Naive thymus-derived CD4-positive, alpha-beta T cell (primary cell): ENCODE measurements at places on chromosomes 1 and 21. TPM values are rescaled to one million over a fixed set of nuclear protein-coding genes. Genes with fewer than 3 reads are reported as not detected.
A peak's percentile ranks its signal among the peaks of the same experiment; 100 is the strongest.

GRCh38 chr1:150560576-150561253 lies 11.5 kb downstream of the ADAMTSL4 start:
- peak; percentile 60 for DNase-seq

- no peak for DNase-seq
These were observed 40.6 kb downstream of the SELL start for GRCh38 chr1:169670836-169671235.

GRCh38 chr1:154954541-154954940 lies 1.4 kb downstream of the PBXIP1 start:
- no peak for DNase-seq

GRCh38 chr1:201585901-201586300 lies 47.0 kb downstream of the NAV1 start:
- DNase-seq, result no peak

DNA sequence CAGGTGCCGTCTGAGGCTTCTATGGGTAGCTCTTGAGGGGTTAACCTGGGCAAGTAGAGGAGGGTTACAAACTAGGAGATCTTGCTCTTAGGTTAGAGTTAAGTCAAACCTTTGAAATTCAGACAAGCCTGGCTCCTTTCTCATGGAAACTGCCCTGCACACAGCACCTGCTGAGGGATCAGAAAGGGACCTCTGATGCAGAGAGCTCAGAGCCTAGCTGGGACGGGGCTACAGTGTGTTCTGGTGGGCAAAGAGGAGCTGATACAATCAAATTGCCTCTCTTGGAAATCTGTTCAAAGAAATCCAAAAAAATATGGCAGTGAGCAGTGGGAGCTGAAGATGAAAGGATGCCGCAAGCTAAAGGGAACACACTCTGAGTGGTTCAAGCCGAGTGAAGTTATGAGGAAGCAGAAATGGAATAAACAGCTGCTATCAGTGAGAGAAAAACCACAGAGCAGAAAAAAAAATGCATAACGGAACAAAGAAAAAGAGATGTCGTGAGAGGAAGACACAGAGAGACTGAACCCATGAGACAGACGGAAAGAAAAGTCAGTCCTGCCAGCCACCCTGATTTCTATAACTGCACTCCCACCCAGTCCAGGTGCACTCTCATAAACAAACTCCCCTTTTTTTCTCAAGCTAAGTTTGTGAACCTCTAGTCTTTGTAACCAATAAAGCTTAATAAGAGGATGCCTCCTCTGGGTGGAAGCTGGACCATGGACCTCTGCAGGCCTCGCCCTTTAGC lies 26.6 kb downstream of the PAFAH2 start:
- peak; percentile 72 for DNase-seq

- no peak for DNase-seq
These were observed 90.5 kb downstream of the NMNAT2 start for GRCh38 chr1:183327434-183328290.

DNA sequence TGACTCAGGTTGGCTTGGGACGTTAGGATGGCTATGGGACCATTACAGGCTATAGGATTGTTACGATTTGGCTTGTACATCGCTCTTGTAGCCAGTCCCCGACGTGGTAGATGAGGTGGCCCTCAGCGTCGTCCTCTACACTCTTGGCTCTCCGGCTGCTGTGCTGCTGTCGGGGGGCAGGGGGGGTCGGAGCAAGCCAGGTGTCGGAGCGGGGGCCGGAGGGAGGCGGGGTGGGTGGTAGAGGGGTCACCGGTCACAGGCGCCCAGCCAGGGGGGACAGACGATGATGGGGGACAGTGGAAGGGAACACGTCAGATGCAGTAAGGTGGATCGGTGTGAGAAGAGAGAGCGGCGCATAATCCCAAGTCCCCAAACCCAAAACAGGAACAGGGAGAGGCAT lies 4.7 kb downstream of the CLK2 start:
- DNase-seq, result no peak

- no peak for DNase-seq
These were observed 126.7 kb downstream of the PRRX1 start for GRCh38 chr1:170790651-170791071.

The DRAM2 gene
- 41.9 TPM for total RNA-seq

The TLR5 gene
- 6.2 TPM for total RNA-seq

The LCE3D gene
- not detected for total RNA-seq
